ENCODE measurements at places on chromosomes 2 and 18.
A peak's percentile ranks its signal among the peaks of the same experiment; 100 is the strongest.

DNA sequence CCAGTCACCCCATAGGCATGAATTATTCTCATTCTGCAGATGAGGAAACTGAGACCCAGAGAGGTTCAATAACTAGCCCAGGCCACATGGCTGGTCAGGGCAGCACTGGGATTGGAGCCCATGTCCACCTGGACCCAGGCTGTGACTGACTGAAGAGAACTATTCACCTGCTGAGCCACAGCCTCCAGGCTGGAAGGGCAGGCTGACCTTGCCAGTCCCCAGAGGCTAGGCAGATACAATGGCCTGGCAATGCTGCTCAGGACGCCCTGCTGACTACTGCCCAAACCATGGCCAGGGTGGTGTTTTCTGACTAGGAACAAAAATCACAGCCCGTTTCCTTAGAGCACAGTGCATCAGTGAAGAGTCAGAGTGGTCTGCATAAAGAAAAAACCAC lies 36.8 kb downstream of the HS6ST1 start:
- no peak for DNase-seq

DNA sequence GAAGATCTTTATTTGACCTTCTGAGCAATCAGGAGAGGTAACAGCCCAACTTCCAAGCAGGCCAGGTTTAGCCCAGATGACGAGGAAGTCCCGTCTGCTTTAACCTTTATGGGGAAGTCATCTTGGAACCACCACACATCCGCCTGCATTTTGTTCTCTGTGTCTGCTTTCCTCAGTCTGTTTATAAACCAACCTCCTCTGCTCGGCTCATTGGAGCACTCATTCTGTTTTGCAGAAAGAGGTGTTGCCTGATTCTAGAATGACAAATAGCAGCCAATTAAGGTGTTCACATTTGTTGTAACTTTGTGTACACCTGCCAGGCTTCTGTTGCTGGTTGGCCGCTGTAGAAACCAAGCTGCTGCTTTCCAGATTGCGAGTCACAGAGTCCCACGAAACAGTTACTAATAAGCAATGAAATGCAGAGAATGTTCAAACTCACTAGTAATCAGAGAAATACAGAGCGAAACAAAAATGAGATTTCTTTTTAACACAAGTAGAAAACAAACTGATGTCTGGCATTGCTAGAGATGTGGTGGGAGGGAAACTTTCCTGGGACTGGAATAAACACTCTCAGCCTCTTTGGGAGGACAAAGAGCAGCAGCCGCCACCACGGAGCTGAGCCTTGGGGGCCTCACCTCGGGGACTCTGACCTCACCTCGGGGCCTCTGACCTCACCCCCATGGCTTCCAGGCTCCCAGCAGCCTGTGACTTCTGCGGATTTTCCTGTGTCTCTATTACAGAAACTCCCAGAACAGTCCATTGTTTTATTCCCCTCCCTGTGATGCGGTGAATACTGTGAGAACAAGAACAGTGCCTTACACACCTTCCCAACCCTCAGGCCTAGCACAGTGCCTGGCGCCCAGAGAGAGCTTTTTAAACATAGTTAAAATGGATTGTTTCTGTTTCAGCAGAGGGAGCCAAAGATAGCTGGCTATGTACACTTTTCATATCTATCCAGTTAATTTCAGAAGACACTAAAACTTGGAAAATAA lies 64.0 kb downstream of the MBP start:
- no peak for DNase-seq

- DNase-seq, result no peak
Measured at GRCh38 chr18:66271962-66272361, 331.9 kb downstream of the CDH19 start.

GRCh38 chr2:5921081-5921642 lies 229.0 kb downstream of the SOX11 start:
- DNase-seq, result no peak

- no peak for DNase-seq
Measured at GRCh38 chr18:23585007-23585871, 1.1 kb downstream of the NPC1 start.

DNA sequence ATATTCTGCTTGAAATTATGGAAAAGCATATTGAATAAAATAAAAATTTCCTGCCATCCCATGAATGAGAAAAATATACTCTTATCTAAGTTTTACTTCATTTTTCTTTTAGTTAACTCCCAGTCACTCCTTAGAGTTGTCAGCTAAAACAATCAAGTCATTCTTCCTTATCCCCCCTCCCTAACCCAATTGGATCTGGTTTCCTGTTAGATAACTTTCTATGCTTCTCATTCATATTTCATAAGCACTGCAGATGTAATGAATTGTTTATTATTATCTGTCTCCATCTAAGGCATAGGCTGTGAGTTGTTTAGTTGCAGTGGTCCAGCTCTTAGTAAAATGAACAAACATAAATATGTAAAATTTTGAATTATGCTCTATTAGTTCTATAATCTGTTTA lies 244.0 kb upstream of the GCFC2 start:
- no peak for DNase-seq

GRCh38 chr2:101428422-101429176 lies 41.3 kb upstream of the CREG2 start:
- DNase-seq, result no peak

GRCh38 chr2:45700407-45701013 lies 49.0 kb downstream of the PRKCE start:
- no peak for DNase-seq

DNA sequence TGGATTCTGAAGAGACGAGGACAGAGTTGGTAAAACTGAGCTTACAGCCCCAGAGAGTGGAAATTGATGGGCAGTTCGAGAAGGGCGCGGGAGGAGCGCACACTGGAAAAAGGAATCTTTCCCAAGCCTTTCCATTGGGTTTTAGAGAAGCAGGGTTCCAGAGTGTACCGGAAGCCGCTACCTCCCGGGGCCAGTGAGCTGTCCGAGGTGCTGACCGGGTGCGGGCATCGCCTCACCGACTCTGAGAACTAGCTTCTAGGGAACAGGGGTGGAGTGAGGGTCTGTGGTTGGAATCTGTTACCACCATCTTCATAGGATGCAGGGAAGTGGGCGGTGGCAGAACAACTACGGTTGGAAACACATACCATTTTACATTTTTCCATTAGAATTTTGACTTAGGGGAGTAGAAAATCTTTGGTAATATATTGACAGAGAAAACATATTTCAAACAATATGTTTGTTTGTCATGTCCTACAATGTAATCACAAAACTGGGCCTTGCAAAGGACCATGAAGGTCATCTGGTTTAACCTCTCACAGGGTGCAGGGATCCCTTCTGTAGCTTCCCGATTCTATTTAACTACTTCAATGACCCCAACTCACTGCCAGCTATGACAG lies 724 bp downstream of the NMS start:
- no peak for DNase-seq

DNA sequence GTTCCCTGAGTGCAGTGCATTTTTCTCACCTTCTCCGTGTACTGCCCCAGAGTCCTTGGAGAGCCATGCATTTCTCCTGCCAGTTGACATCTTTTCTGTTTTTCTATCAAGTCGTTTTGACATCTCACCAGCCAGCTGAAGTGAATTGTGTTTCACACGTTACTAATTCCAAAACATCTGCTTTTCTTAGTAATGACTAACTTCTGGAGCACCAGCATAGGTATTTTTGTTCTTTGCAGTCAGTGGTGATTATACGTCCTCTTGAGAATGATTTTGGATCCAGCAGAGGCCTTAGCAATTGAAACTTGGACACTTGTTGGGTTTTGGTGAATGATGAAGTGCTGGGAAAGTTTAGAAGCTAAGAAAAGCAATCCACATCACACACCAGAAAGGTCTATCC lies 112.5 kb downstream of the PIK3C3 start:
- DNase-seq, result no peak

DNA sequence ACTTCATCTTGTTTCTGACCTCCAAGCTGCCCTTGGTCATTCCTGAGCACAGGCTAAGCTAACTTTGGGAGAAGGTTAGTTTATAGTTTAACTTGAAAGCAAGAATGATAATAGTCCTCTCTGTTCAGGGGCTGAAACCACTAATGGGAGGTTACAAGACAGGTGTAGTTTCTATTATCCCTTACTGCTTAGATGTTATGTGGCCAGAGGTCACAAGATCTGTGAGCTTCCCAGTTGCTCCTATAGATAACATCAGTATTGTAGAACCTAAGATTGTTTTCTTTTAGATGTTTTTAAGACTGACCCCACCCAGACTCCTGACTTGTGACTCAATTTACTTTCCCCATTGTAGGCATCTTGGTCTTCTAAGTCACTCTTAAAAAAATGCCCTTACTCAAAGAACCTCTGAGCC lies 94.8 kb upstream of the LPIN2 start:
- DNase-seq, result no peak

- peak; percentile 21 for DNase-seq
Measured at GRCh38 chr2:8679827-8680731, 1.8 kb upstream of the ID2 start.

GRCh38 chr2:229669841-229670240 lies 44.5 kb downstream of the DNER start:
- peak; percentile 23 for DNase-seq

DNA sequence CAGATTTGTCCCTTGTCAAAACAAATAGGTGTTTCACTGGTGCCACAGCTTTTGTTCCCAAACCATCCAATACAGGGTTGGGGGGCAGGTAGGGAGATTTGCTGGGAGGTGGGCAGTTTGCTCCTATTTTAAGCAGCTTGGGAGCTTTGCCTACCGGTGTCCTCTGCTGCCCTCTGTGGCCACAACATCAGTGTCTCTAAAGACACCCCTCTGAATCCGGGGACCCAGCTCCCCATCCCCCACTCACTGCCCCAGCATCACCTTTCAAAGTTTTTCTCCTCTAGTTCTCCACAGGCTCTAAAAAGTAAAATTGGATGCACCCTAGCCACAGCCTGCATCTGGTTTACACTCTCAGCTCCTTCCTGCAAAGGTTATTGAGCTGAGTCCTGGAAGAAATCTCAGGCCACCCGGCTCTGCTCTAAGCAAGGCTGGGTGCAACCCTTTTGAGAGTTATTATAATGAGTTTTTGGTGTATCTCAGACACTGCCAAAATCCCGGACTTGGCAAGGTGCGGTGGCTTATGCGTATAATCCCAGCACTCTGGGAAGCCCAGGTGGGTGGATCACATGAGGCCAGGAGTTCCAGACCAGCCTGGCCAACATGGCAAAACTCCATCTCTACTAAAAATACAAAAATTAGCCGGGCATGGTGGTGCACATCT lies 2.9 kb upstream of the EPAS1 start:
- DNase-seq, result no peak

DNA sequence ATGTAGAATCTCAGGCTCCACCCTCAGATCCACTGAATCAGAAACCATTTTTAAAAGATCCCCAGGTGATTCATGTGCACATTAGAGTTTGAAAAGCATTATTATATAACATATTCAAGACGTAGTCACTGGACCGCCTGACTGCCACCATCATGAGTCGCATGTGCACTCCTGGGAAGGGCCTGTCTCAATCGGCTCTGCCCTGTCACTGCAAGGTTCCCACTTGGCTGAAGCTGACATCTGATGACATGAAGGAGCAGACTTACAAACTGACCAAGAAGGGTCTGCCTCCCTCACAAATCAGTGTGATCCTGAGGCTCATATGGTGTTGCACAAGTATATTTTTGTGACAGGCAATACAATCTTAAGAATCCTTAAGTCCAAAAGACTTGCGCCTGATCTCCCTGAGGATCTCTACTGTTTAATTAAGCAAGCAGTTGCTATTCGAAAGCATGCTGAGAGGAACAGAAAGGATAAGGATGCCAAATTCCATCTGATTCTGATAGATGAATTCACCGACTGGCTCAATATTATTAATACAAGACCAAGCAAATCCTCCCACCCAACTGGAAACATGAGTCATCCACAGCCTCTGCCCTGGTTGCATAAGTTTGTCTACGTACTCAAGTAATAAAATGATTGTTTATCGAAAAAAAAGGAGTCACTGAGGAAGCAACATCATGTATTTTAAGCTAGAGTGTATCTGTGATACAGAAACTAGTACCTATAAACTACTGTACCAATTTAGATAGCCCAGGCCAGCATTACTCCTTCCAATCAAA lies 26.2 kb downstream of the ATAD2B start:
- no peak for DNase-seq

- peak; percentile 24 for DNase-seq
Measured at GRCh38 chr18:49976795-49977560, 163.6 kb upstream of the ACAA2 start.

GRCh38 chr2:173972636-173973035 lies 7.5 kb upstream of the SP3 start:
- no peak for DNase-seq

DNA sequence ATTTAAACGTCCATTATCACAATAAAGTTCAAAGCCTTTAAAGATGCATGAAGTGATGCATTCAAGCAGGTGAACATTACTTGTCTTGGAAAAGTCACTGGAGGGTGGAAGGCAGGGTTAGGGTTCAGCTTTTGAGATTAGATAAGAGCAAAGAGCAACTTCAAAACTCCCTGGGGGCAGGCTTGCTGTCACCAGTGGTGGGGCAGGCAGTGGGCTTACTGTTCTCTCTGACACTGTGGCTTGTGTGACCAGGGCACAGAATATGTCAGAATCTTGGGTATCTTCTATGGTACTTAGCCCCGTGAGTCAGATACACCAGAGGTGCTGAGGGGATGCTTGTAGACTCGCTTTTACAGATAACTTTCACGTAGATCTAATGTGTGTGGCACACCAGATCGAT lies 52.8 kb downstream of the WIPF1 start:
- DNase-seq, result no peak

- DNase-seq, result no peak
Measured at GRCh38 chr2:9897331-9897737, 54.1 kb downstream of the TAF1B start.

DNA sequence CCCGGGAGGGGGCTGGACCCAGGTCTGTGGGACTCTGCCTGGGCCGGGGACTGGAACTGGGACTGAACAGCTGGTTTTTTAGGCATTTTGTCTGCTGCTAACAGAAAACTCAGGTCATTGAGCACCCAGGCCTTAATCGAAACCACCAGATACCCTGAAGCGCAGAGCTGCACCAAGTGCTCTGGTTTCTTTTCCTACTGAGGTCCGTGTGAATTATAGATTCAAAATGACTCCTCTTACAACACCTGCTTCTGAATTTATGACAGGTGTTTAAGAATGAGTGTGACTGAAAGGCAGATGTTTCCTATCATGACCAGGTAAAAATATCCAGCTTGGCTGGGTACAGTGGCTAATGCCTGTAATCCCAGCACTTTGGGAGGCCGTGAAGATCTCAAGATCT lies 47.8 kb downstream of the TRAPPC12 start:
- no peak for DNase-seq

- DNase-seq, result no peak
Measured at GRCh38 chr2:180905461-180905860, 74.9 kb upstream of the UBE2E3 start.

GRCh38 chr2:24544456-24545115 lies 53.5 kb downstream of the NCOA1 start:
- DNase-seq, result no peak

DNA sequence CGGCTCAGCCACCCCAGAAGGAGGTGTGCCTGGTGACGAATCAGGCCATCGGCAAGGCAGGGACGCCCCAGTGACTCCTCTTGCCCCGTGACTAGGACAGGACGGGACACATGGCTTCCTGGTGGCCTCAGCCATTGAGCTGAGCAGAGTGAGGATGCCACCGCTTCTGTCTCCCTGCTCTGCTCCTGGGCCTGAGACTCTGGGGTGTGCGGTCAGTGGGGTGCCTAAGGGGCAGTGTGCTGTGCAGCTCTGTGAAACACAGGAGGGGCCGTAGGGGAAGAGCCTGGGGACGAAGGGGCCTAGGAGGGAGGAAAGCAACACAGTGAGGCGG lies 24.3 kb downstream of the IGFBP5 start:
- no peak for DNase-seq
